Gastrocnemius medialis (tissue), 4 donors: ENCODE measurements at places on chromosomes 3 and 15. TPM values are rescaled to one million over a fixed set of nuclear protein-coding genes. Genes with fewer than 3 reads are reported as not detected.

DNA sequence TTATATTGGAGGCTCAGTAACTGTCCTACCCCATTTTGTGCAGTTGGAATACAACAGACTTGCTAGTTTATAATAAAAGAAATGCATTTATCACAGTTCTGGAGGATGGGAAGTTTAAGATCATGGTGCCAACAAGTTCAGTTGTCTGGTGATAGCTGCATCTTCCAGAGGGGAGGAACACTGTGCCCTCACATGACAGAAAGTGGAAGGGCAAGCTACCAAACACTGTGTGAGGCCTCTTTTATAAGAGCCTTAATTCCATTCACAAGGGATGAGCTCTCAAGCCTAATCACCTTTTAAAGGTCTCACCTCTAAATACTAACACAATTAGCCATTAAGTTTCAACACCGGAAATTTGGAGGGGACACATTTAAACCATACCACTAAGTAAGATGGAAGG is 1073.9 kb downstream of the PLOD2 start:
- H3K36me3 ChIP-seq = no peaks in the 10 kb centered on the region
- no peaks in the 10 kb centered on the region for H3K27me3 ChIP-seq
- H3K4me3 ChIP-seq = no peak overlapping the region
- no peaks in the 10 kb centered on the region for H3K4me1 ChIP-seq
- no peak for DNase-seq

DNA sequence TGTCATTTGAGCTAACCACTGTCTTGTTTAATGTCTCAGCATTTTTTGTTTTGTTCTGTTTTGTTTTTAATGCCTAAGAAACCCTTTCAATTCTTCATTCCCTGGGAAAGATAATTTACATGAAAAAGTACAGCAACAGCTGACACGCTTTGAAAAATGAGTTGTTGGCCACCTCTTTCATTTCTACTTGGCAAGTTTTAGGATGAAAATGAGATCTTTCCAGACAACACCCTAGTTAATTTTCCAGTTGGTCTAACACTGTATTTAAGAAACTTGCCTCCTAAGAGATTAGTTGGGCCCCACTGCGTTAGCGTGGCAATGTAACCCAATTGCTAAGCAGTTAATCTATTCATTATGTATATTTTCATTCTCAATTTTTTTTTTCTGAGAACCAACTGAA is 194.0 kb upstream of the LRRN1 start:
- no peaks in the 10 kb centered on the region for H3K4me1 ChIP-seq
- H3K4me3 ChIP-seq = no peak overlapping the region
- no peaks in the 10 kb centered on the region for H3K27me3 ChIP-seq
- H3K27ac ChIP-seq = no peak overlapping the region

DNA sequence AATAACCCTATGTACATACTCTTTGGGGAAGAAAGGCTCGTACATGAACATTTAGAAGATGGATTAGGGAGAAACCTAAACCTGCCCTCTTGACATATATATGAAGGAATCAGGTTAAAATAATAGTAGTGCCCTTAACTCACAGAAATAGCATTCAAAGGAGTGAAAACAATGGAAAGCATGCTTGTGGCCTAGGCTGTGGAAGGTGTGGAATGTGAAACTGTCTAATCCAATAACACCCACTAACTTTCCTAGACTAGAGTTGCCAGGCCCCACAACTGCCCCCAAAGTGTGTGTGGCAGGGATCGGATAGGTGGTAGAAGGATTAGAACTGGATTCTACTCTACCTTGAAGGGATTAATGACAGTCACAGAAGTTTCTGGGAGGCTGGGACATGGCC is 317.4 kb upstream of the LRRFIP2 start:
- no peak overlapping the region for H3K4me3 ChIP-seq
- no peaks in the 10 kb centered on the region for H3K36me3 ChIP-seq
- no peak for DNase-seq

DNA sequence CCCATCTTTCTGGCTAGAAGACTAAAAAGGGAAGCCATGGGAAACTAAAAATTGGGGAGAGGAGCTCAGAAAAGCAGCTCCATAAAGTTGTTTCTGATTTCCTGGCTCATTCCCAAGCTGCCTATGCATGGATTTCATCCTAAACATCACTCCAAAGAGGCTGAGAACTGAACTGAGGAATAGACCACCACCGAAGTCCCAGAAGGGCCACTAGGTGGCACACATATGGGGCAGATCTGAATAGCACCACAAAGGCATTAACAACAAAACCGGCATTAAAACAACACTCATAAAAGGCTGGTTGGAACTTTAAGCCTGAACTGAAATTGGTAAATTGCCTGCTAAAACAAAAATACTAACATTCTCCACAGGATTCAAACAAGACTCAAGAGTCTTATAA is 106.3 kb downstream of the PLD1 start:
- H3K27ac ChIP-seq = no peak overlapping the region
- no peaks in the 10 kb centered on the region for H3K27me3 ChIP-seq
- H3K4me1 ChIP-seq = no peaks in the 10 kb centered on the region
- no peak for DNase-seq

DNA sequence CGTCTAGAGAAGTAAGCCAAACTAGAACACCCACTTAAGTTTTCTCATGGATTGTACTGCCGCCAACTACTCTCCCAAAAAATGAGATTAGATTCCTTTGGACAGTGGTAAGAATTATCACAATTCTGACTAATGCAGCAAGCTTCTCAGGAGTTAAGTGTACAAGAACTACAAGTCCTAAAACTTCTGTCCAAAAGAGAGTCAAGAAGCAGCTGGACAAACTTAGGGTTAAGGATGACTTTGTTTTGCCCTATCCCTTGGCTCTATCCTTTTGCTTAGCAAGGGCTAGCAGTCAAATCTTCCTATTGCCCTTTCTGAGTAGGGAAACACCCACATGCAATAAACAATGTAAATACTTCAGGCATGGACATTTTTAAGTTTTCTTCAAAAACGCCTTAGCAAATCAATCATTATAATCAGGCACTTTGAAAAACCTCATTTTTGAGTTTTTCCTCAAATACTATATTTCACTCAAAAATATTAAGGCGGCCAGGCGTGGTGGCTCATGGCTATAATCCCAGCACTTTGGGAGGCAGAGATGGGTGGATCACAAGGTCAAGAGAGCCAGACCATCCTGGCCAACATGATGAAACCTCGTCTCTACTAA is 19.5 kb downstream of the RAF1 start:
- H3K36me3 ChIP-seq = no peaks in the 10 kb centered on the region
- peak overlapping the region; percentile 100 for H3K27ac ChIP-seq
- peaks cover 62% of the 10 kb centered on the region for H3K4me1 ChIP-seq
- no peak overlapping the region for H3K4me3 ChIP-seq
- no peak for DNase-seq

DNA sequence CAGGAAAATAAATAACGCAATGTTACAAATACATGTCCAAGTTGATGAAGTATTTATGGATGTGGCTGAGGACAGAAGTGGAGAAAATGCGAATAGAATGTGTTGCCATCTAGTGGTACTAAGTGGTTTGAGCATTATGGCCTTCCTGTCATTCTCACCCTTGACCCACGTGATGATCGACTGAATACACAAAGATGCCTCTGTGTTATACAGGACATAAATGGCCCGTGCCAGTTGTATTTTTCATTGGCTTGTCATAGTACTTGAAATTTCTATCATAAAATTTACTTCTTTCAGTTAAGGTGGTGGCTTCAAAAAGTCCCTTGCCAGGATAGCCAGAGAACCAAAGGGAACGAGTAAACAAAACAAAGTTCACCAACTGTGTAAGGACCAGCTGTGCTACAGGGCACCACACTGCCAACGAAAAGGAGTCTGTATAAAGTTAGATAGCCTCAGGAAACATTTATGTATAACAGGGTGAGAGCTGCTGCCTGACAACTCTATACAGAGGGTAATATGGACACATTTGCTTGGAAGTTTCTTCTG is 103.7 kb downstream of the MYH15 start:
- H3K4me3 ChIP-seq = no peak overlapping the region
- no peak overlapping the region for H3K27ac ChIP-seq
- DNase-seq = no peak
- H3K36me3 ChIP-seq = no peaks in the 10 kb centered on the region
- H3K4me1 ChIP-seq = no peaks in the 10 kb centered on the region

GRCh38 chr3:87025661-87026645 is 35.0 kb upstream of the VGLL3 start:
- no peak overlapping the region for H3K27ac ChIP-seq
- H3K27me3 ChIP-seq = no peaks in the 10 kb centered on the region
- H3K36me3 ChIP-seq = no peaks in the 10 kb centered on the region

Gene ESYT3
- 0.58 TPM for total RNA-seq

- H3K27ac ChIP-seq = no peak overlapping the region
- H3K4me1 ChIP-seq = peaks cover 5% of the 10 kb centered on the region
- H3K4me3 ChIP-seq = no peak overlapping the region
- H3K27me3 ChIP-seq = no peaks in the 10 kb centered on the region
- DNase-seq = no peak
- H3K36me3 ChIP-seq = no peaks in the 10 kb centered on the region
These were observed 101.6 kb downstream of the ZPLD1 start for GRCh38 chr3:102536456-102536855.

GRCh38 chr15:41493205-41493901 is at the start of gene ITPKA:
ITPKA (plus strand) TSS chr15:41493874; CDS start chr15:41493928, 54 bp downstream.
- H3K27me3 ChIP-seq = peaks cover 62% of the 10 kb centered on the region
- peak within 1 kb of the TSS; percentile 67 for H3K4me3 ChIP-seq
- peak within 1 kb of the TSS; percentile 29 for H3K27ac ChIP-seq
- no peaks in the 10 kb centered on the region for H3K36me3 ChIP-seq
- no peak for DNase-seq

DNA sequence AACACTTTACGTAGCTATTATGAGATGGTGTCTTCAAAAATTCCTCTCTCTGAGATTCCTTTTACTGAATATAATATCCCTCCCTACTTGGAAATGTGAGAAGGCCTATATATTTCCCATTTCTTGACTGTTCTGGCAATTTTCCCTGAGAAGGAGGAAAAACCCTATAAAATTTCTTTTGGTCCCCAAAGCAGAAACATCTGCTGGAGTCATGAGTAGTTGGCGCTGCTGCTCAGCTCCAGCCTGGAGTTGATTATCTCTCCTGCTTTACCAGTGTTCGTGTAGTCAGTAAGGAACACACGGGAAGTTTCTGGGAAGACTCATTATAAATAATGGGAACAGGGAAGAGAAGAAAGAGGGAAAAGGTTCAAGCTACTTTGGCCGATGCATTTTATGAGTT is 680.1 kb downstream of the EPHA3 start:
- no peak for DNase-seq
- H3K27me3 ChIP-seq = no peaks in the 10 kb centered on the region
- H3K4me1 ChIP-seq = no peaks in the 10 kb centered on the region
- no peaks in the 10 kb centered on the region for H3K36me3 ChIP-seq
- no peak overlapping the region for H3K27ac ChIP-seq

DNA sequence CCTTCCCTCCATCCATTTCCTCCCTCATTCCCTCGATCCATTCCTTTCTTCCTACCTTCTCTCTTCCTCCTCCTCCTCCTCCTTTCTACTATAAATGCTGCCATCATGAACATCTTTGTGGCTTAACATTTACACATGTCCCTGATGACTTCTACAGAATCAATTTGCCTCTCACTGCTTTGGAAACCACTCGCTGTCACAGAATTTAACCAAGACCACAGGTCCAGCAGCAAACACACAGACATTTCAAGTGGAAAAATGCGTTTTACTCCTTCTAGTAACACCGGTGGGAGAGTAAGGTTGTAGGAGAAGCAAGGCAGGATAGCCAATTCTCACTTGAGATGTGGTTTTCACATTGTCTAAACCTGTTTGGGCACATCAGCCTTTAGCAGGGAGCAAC is 101.4 kb upstream of the LRIG1 start:
- peaks cover 4% of the 10 kb centered on the region for H3K4me1 ChIP-seq
- no peak for DNase-seq
- no peak overlapping the region for H3K27ac ChIP-seq
- H3K4me3 ChIP-seq = no peak overlapping the region
- H3K36me3 ChIP-seq = no peaks in the 10 kb centered on the region
- no peaks in the 10 kb centered on the region for H3K27me3 ChIP-seq

- H3K4me1 ChIP-seq = peaks cover 17% of the 10 kb centered on the region
- DNase-seq = no peak
- H3K27ac ChIP-seq = no peak overlapping the region
- no peaks in the 10 kb centered on the region for H3K27me3 ChIP-seq
- no peaks in the 10 kb centered on the region for H3K36me3 ChIP-seq
- no peak overlapping the region for H3K4me3 ChIP-seq
These were observed 20.8 kb downstream of the CORO2B start for GRCh38 chr15:68599560-68600071.

DNA sequence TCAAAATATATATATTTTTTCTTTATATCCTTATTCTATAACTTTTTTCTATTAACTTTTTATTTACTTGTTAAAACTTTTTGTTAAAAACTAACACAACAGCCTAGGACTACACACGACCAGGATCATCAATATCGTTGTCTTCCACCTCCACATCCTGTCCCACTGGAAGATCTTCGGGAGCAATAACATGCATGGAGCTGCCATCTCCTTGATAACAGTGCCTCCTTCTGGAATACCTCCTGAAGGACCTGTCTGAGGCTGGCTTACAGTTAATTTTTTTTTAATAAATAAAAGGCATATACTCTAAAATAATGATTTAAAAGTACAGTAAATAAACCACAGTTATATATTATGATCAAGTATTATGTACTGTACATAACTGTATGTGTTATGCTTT is 58.9 kb downstream of the SFMBT1 start:
- no peaks in the 10 kb centered on the region for H3K36me3 ChIP-seq
- H3K27ac ChIP-seq = no peak overlapping the region
- no peak for DNase-seq
- no peaks in the 10 kb centered on the region for H3K27me3 ChIP-seq

- H3K4me3 ChIP-seq = no peak overlapping the region
- H3K27me3 ChIP-seq = no peaks in the 10 kb centered on the region
- no peak for DNase-seq
- H3K27ac ChIP-seq = no peak overlapping the region
These were observed 3.1 kb downstream of the CCDC51 start for GRCh38 chr3:48436855-48437254.

Gene APPL1
- total RNA-seq = 61.5 TPM

DNA sequence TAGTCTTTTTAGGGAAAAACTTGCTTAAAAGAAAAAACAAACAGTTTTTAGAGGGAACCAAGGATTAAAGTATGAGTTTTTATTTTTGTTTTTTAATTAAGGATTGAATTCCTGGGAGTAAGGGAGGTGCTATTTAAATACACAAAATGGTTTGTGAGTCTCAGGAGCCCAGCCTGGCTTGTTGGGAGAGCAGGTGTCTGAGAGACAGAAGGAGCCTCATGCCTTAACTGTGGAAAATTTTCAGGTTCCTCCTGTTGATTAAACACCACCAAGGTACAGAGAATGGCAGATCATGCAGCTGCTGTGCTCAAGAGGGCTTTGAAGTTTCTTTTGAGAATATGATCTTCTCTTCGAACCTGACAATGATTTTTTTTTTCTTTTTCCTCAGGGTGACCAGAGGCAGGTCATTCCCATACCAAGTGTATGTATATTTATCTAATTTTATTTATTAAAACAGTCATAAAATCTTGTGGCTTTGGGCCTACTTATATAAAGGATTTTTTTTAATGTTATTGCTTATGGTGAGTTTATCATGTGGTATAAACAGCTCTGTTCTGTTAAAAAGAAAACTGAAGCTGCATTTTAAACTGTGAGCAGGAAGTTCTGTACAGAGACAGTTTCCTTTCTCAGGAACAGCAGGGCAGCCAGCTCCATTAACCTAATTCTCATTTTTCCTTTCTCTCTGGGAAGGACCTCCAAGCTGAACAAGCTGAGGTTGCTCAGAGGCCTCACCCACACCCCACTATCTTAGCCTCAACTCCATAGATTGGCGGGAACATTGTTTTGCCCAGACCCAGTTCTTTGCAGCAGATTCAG is 33.7 kb upstream of the VILL start:
- H3K27me3 ChIP-seq = no peaks in the 10 kb centered on the region
- DNase-seq = no peak
- H3K4me1 ChIP-seq = peaks cover 8% of the 10 kb centered on the region
- peak overlapping the region; percentile 61 for H3K27ac ChIP-seq
